Right lung (tissue), 10 donors: ENCODE measurements at places on chromosomes 2 and 18. TPM values are rescaled to one million over a fixed set of nuclear protein-coding genes. Genes with fewer than 3 reads are reported as not detected.

The CHST9 gene
- polyA plus RNA-seq: 2.9 TPM

GRCh38 chr2:238728330-238729260 lies 119.3 kb upstream of the TWIST2 start:
- DNase-seq: peak; percentile 52

GRCh38 chr18:12860530-12860929 lies 23.5 kb downstream of the PTPN2 start:
- no peak for DNase-seq

DNA sequence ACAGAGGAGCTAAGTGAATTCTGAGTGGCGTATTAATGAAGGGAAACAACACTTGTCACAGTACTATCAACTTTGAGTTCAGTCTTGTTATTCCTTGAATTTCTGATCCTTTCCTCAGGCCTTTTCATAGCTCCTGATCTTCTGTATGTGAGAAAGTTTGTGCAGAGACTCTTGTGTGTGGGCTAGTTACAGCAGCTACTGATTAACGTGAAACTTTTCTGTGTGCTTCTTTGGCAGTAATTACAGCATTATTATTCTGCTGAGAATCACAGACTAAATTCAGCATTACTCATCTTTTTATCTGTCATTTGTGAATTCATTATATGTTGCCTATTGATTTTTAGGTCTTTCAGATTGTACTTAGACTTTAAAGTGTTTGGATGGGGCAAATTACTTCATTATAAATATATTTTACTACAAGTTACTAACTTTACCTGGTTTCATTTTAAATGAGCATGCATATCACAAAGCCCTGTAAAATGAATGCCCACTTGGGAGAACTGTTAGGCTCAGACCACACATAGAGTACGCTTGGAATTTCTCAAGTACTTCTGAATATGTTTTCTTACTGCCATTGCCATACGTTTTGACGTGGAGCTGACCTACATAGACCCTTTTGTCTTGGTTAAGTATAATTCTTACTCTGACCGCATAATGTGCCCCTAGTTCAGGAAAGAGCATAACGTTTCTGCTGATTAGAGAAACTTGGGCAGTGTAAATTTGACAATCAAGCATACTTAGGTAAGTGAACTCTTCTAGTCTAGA lies 36.2 kb downstream of the CREB1 start:
- no peak for DNase-seq

DNA sequence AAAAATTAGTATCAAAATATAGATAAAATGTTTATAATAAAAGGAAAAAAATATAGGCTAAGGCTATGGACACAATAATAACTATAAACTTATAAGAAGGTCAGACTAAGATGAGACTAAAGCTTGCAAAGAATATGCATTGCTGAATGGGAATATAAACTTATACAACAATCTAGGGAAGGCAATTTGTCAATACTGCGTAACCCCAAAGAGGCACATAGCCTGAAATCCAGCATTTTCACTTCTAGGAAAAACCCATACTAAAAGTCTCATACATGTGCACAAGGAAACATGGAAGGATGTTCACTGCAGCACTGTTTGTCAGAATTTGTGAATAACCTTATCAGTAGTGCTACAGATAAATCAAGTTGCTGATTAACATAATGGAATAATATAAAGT lies 45.5 kb downstream of the FANCL start:
- peak; percentile 14 for DNase-seq
